ENCODE measurements at places on chromosomes 4 and X.

DNA sequence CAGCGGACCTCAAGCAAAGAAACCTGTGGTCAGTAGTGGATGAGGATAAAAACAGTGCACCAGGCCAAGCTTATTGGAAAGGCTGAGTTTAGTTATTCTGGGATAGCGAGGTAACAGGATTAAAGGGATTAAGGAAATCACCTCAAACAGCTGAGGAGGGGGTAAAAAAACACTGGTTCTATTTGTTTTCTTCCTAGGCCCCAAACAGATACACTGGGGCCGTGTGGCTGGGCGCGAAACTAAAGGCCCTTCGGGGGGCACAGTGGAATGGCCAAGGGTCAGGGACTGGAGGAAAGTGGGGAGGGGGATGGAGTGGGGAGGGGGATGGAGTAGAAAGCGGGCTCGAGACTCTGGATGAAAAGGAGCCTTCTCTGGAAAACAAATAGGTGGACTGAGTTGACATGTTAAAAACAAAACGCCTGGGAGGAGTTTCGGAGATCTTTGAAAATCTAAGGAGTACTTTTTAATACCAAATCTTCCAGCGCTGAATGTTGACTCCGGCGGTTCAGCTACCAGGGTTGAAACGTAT lies 2.9 kb downstream of the SOX3 start:
- DNase-seq: no peak

DNA sequence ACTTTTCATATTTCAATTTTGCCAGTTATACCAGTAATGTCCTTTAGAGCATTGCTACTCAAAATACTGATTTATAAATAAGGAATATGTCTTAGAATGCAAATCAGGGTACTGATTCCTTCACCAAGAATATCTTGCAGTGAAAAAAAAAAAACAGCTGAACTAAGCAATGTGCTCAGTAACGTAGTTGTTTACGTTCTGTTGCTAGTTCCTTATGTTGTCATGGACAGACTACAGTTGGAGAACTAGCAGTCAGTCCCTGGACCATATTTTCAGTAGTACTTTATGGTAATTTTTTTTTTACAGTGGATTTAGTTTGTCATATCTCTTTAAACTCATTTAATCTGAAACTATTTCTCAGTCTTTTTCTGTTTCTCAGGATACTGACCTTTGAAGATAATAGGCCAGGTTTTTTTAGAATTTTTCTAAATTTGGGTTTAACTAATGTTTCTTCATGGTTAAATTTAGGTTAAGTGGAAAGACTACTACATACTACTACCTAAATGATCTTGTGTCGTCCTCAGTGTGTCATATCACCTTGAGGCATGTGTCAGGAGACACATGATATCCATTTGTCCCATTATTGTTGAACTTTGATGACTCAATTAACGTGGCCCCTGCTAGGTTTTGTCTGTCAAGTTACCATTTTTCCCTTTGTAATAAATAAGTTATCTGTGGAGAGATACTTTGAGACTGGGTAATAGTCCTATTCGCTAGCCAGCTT lies 21.0 kb downstream of the SMARCAD1 start:
- DNase-seq: no peak

DNA sequence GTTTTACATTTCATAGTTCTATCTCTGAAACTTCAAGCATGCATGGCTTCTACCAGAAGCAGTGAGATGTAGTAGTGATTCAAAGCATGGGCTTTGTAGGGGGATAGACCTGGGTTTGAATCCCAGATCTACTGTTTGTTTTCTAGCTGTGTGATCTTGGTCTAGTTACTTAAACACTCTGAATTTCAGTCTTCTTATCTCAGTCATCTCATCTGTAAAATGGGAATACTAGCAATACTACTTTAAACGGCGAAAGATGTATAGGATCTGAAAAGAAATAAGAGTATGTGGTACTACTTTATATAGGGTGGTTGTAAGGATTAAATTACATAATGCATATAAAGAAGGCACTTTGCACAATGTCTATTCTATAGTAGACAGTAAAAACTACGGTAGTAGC lies 20.0 kb upstream of the RNF128 start:
- DNase-seq: no peak

- DNase-seq: no peak
These were observed 136.4 kb upstream of the FGF13 start for GRCh38 chrX:138847930-138848329.

GRCh38 chr4:24529555-24529954 lies 54.8 kb downstream of the DHX15 start:
- no peak for DNase-seq
